ENCODE measurements at places on chromosomes 13 and 19.

GRCh38 chr13:25213715-25214114 is 41.6 kb upstream of the AMER2 start:
- no peak for DNase-seq

- DNase-seq, result no peak
Observed at GRCh38 chr19:52778811-52779210, 7.8 kb downstream of the ZNF600 start.

- DNase-seq, result no peak
Observed at GRCh38 chr19:57317503-57317902, 2.8 kb upstream of the ZNF543 start.

GRCh38 chr19:8640402-8641004 is 10.1 kb downstream of the NFILZ start:
- peak; percentile 28 for DNase-seq

DNA sequence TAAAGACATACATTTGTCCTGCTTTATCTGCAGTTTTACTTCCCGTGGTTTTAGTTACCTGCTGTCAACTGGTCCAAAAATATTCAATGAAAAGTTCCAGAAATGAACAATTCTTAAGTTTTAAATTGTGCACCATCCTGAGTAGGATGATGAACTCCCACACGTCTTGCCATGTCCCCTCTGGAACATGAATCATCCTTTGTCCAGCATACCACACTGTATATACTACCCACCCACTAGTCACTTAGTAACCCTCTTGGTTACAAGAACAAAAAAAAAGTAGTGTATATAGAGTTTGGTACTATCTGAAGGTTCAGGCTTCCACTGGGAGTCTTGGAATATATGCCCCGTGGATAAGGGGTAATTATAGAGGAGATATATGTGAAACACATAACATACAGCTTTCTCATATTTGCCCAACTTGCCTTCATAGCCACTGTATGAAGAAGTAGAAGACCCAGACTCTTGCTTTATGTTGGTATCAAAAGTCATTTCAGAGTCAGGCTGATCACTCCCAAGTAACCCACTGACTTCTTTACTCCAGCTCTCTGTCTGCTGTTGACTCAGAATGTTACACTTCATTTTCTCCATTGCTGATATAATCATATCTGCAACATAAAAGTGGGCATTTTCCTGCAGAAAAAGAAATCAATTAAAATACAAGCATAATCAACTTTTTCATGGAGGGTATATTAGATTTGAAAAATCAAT is 19.3 kb downstream of the RUBCNL start:
- no peak for DNase-seq

DNA sequence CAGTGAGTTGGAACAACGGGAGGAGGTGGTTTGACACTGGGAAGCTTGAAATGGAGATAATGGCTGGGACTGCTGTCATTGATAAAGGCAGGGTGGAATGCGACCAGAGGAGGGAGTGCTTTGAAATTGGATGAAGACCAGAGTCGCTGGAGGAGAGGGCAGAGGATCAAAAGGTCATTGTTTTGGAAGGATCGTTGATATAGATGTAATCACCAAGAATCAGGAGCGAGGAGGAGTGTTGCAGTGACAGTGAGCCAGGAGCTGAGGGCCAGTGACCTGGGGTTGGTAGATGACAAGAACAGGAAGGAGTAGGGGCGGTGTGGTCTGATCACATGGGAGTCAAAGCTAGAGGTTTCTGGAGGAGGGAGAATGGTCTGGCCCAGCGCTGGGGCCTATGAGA is 25.3 kb downstream of the TM9SF2 start:
- DNase-seq, result no peak

DNA sequence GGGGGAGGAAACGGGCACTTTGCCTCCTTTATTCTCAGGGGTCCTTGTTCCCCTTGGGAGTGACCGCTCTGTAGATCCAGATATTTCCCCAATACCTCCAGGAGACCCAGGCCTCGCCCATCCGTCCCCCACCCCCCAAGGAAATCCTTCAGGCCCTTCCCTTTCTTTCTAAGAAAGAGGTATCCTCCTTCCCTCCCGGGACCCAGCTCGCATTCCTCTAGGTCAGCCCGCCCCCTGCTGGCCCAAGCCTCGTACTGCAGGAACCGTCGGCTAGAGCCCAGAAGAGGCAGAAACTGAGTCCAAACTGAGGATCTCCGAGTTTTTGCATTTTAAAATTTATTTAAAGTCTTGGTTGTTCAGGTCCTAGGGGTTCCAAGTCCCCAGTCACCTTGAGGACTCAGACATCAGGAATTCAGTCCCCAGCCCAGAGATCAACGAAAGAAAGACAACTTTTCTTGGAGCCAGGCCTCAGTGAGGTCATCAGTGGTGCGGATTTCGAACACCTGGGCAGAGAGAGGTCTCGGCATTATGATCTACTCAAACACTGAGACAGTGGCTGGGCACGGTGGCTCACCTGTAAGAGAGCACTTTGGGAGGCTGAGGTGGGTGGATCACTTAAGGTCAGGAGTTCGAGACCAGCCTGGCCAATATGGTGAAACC is 7.5 kb upstream of the LRFN1 start:
- peak; percentile 62 for DNase-seq

- DNase-seq, result no peak
Observed at GRCh38 chr19:19300613-19301012, 19.7 kb downstream of the SUGP1 start.

DNA sequence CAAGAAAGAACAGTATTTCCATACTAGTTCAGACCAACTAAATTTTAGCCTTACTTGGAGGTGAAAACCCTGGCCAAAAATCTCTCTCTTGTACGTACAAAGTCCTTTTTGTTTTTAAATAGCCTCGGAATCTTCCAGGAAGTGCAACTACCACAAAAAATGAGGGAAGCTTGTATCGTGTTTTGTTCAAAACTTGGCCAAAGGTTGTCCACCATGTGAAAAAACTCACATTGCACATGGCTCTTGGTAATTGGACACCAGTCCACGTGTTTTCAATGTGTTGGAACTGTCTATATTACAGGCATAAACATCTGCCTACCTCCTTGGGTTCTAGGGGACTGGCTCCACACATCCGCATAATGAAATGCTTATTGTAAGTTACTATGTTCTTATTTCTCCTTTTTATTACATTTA is 15.2 kb upstream of the STRN4 start:
- DNase-seq, result no peak

- DNase-seq, result no peak
Observed at GRCh38 chr19:38698225-38699026, 45.8 kb downstream of the CAPN12 start.

- no peak for DNase-seq
Observed at GRCh38 chr19:1259876-1260748, 9.0 kb upstream of the CIRBP start.

DNA sequence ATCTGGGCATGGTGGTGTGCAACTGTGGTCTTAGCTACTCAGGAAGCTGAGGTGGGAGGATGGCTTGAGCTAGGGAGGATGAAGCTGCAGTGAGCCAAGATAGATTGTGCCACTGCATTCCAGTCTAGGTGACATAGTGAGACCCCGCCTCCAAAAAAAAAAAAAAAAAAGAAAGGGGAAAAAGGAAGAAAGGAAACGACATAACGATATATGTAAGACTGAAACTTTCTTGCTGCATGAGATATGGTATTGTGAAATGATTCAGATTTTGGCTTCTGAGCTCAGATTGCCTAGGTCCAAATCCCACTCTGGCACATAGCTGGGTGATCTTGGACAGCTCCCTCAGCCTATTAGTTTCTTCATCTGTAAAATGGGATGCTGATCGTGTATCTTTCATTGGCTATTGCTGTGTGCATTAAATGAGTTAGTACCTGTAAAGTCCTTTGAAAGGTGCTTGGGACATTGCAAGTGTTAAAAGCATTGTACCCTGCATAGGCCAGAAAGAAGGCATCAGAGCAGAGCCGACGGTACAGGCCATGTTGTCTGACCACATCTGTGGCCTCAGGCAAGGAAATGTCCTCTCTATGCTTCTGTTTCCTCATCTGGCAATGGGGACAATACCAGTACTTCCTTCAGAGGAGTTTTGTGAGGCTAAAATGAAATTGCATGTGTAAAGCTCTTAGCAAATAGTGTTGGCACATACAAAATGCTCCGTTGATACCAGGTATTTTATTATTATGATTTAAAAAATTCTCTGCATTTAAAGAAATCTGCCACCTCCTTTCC is 32.6 kb upstream of the SLC46A3 start:
- DNase-seq, result no peak

DNA sequence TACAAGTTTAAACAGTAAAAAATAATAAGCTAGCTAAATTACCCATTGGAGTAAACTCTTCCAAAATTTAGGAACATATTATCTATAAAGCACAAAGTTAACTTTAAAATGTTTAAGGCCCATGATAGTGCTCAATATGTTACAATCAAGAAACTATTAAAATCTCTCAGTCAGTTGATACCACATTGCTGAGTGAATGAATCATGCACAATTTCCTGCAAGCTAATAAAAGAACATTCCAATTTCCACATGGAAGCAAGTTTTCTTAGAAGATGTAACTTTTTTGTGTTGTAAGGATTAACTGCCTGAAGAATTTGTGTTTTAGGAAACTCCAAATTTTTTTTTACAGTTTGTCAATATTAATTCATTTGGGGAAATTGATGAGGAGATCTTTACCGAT is 666.6 kb downstream of the SLITRK1 start:
- no peak for DNase-seq

DNA sequence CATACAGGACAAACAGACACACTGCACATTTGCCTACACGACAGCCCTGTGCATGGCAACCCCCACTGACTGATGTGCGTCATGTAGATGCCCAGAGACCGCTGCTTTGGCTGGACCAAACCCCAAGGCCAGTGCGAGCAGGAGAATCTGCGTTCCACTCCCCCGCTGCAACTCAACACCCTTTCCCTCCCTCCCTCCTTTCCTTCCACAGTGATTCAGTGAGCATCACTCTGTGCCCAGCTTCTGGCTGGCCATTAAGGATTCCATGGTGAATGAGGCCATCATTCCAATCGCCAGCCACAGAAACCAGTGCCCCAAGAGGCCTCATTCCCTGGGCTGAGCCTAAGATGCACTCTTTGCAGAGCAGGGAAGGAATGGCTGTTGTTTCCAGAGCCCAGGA is 61.6 kb downstream of the GSX1 start:
- DNase-seq, result no peak

- no peak for DNase-seq
Observed at GRCh38 chr19:12727745-12728433, 4.2 kb upstream of the TNPO2 start.

DNA sequence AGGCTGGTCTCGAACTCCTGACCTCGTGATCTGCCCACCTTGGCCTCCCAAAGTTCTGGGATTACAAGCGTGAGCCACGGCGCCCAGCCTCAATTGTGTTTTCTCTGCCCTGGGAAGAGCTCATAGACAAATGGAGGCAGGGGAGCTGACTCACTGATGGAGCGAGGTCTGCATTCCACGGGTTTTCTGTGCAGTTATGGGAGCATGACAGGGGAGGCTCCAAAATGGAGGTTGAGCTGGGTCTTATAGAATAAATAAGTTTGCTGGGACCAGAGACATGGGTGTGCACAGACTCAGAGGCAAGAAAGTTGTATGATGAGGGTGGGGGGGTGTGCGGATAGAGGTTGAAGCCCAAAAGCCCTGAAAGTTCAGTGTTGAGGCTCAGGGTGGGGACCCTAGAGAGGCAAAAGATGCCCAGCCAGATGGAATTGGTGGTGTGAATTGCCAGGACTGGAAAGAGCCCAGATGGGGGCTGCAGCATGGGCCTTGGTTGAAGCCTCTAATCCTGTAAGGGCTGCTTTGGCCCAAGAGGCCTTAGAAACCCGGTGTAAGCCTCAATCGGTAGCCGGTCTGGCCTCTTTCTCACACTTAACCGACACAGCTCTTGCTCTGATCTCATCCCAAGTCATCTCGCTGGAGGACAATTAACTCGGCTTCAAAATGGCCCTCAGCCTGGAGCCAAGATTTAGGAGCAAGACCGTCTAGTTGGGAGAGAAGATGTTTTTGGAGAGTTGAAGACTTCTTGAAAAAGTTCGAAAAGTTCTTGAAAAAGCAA is 1.9 kb downstream of the TPM4 start:
- DNase-seq, result peak; percentile 48

GRCh38 chr13:36344173-36344572 is 2.0 kb downstream of the SPART start:
- DNase-seq, result no peak

DNA sequence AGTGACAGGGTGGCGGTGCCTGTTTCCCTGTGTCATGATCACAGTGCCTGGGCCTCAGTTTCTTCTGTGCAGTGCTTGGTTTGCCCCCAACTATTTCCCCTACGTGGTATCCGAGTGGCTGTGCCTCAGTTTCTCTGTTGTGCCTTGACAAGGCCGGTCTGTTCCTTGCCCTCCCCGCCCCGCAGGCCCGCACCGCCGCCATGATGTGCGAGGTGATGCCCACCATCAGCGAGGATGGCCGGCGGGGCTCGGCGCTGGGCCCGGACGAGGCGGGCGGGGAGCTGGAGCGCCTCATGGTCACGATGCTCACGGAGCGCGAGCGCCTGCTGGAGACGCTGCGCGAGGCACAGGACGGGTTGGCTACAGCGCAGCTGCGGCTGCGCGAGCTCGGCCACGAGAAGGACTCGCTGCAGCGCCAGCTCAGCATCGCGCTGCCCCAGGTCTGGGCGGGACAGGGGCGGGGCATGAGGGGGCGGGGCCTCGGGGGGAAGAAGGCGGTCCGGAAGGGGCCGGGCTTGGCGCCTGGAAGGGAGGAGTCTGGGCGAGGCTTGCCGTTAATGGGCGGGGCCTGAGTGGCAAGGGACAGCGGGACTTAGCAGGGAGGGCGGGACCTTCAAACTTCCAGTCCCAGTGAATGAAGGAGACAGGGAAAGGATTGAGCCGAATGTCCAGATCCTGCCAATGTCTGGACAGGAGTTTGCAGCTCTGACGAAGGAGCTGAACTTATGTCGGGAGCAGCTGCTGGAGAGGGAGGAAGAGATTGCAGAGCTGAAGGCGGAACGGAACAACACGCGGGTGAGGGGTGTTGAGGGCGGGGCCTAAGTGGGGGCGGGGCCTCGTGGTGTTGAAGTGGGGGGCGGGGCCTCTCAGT is 8.6 kb downstream of the PPFIA3 start:
- peak; percentile 95 for DNase-seq

GRCh38 chr13:30124131-30124768 is 183.1 kb downstream of the KATNAL1 start:
- no peak for DNase-seq

- DNase-seq, result no peak
Observed at GRCh38 chr13:20435616-20436368, 89.9 kb downstream of the CRYL1 start.

GRCh38 chr13:91157273-91158016 is 190.0 kb upstream of the MIR17HG start:
- DNase-seq, result no peak

DNA sequence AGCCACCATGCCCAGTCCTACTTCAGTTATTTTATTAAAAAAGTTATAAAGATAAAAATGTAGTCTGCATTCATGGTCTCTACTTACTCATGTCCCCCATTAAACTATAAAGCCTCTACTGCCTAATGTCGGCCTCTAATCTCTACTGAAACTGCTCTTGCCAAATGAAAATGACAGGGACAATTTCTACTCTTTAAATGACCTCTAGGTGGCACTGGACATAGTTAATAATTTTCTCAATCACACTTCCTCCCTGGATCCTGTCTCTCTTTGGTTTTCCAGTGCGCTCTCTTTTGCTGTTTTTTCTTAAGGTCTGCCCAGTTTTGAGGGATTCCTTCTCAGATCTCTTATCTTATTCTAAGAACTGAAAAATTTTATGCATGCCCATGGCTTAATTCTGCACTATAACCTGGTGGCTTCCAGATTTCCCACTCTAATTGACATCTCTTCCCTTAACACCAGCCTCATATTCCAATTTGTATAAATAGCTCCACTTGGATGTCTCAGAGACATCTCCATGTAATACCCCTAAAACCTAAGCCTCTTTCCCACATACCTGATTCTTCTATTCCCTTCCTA is 54.3 kb downstream of the MTMR6 start:
- peak; percentile 14 for DNase-seq

- DNase-seq, result peak; percentile 3
Observed at GRCh38 chr13:70253834-70254233, 145.6 kb upstream of the KLHL1 start.
